ENCODE measurements at places on chromosomes 3 and 15.

DNA sequence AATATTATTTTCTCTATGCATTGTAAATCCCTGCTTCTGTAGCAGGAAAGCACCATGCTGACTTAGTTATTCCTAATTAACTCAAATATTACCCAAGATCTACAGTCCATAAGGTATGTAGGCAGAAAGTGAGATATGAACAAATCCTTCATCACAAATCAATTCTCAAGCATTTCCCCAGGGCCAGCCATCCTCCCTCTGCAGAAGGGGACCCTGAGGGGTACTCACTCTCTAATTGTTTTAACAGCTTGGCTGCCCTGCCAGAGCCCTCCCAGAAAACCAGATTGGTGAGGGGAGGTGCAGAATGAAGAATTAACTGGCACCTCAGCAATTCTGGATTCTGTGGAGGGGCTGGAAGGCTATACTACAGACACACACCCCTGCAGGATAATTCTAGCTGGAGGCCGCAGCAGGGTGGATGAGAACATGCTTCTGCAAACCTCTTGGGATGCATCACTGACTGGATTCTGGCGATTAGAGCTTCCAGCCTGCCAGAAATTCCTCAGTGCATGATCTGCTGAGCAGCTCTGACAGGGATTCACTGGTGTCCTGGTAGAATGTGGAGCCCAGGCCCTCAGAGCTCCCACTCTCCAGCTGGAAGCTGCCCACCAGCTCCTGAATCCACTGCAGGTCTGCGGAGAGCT is 88.6 kb upstream of the HERC1 start:
- no peak for DNase-seq

- DNase-seq = peak; percentile 43
Measured at GRCh38 chr3:136818191-136818768, 646 bp upstream of the SLC35G2 start.

- DNase-seq = no peak
Measured at GRCh38 chr3:129974833-129975704, 549 bp downstream of the TRH start.

DNA sequence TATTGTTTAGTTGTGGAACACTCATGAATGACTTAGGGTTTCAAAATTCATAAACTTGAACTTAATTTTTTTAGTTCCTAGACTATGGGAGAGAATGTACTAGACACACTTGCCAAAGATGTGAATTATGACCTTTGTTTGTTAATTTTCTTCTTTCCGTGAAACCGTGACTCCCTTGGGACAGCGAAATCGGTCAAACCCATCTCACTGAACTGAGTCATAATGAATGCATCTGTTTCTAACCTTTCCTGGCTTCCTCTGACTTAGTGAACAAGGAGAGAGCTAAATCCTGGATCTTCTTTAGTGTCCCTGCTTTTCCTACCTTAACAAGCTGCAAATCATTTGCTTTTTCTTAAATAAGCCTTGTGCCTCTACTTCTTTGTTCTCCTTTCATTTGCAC is 85.5 kb downstream of the LARS2 start:
- DNase-seq = no peak

Data from RKO (cell line).